ENCODE measurements at places on chromosomes 4 and X.

DNA sequence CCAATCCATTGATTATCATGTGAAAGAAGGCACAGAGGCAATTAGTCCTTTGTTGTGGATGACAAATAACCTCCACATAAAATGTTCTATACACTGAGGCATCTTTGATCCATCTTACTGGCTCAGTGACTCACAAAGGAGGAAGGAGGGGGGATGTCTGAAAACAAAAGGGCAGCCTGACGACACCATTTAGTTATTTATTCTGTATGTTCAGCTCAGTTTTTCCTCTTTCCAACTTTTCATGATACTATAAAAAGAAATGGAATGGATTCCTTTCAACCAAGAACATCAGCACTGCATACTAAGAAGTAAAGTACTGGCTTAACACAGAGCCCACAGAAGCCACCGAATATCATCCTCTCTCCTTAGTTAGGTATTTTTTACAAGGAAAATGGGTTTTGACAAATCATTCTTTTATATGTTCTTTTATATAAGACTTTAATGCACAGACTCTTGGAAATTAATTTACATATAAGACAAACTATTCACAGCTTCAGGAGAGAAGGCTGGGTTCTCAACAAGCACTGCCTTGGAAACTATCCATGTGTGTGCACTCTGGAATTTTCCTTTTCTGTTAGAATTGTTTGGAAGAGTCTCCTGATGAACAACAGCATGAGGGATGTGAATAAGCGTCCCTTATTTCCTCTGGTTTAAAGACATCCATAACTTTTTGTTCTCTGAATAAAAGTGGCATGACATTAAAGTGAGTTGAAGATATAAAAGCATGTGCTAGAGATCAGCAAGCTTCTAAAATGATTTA, 135.6 kb downstream of the TSPAN5 start:
- DNase-seq: no peak

GRCh38 chr4:154014407-154015321, 225.8 kb upstream of the SFRP2 start:
- no peak for DNase-seq

DNA sequence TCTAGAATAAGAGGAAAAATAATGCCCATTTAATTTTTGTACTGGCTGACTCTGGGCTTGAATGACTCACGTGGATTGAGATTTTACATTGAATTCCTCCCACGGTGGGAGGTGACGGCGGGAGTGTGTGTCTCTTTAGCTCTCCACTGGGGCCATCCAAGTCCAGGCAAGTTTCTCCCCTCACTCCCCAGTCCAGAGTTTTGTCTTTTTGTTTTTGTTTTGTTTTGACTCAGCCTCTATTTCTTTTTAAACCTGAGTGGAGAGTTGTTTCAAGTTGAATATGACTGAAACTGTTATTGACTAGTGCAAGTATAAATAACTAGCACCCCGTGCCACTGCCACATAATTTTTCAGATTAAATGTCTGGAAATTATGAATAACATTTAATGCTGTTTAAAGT, 13.6 kb downstream of the CHST7 start:
- DNase-seq: no peak

- DNase-seq: no peak
These were observed 96.2 kb downstream of the CDS1 start for GRCh38 chr4:84678976-84679744.

GRCh38 chrX:104707572-104707971, 141.6 kb downstream of the IL1RAPL2 start:
- DNase-seq: no peak

GRCh38 chr4:2047031-2047660, 12.0 kb upstream of the NAT8L start:
- DNase-seq: peak; percentile 40

GRCh38 chrX:34863906-34864305, 78.7 kb upstream of the FAM47B start:
- DNase-seq: no peak
